ENCODE measurements at places on chromosomes 16 and 17. TPM values are rescaled to one million over a fixed set of nuclear protein-coding genes. Genes with fewer than 3 reads are reported as not detected.
A peak's percentile ranks its signal among the peaks of the same experiment; 100 is the strongest.

- H3K27ac ChIP-seq, result no peak overlapping the region
- H3K36me3 ChIP-seq, result no peaks in the 10 kb centered on the region
- no peak overlapping the region for H3K4me3 ChIP-seq
- peaks cover 30% of the 10 kb centered on the region for H3K27me3 ChIP-seq
- peaks cover 49% of the 10 kb centered on the region for H3K4me1 ChIP-seq
- DNase-seq, result no peak
These were observed 49.8 kb downstream of the IRF8 start for GRCh38 chr16:85948616-85949265.

Gene FA2H
- 0.22 TPM for total RNA-seq

- H3K27me3 ChIP-seq, result no peaks in the 10 kb centered on the region
- peak; percentile 80 for DNase-seq
- H3K4me1 ChIP-seq, result no peaks in the 10 kb centered on the region
These were observed 172.6 kb downstream of the CDK5R1 start for GRCh38 chr17:32659419-32659842.

DNA sequence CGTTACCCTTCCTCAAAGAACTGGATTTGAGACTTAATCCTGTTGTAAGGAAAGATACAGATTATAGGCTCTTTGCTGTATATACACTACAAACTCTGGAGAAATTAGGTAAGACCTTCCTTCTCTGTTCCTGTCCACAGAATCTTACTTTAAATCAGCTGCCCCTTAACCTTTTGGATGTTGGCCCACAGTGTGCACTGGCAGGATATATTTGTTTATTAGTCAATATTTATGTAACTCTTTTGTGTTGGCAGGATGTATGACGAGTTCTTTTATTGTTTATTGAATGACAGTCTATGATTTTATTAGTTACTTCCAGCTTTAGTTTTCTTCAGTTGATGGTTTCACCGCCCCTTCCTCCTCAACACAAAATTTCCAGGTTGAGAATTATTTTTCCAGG lies 19.7 kb downstream of the LRRC36 start:
- no peak overlapping the region for H3K27ac ChIP-seq
- no peak overlapping the region for H3K4me3 ChIP-seq
- H3K27me3 ChIP-seq, result peaks cover 4% of the 10 kb centered on the region
- H3K4me1 ChIP-seq, result no peaks in the 10 kb centered on the region
- DNase-seq, result no peak

Gene C16orf89
- not detected for total RNA-seq
